ENCODE measurements at places on chromosomes 2 and 18. TPM values are rescaled to one million over a fixed set of nuclear protein-coding genes. Genes with fewer than 3 reads are reported as not detected.

Gene FBLN7
- 5.4 TPM for total RNA-seq

DNA sequence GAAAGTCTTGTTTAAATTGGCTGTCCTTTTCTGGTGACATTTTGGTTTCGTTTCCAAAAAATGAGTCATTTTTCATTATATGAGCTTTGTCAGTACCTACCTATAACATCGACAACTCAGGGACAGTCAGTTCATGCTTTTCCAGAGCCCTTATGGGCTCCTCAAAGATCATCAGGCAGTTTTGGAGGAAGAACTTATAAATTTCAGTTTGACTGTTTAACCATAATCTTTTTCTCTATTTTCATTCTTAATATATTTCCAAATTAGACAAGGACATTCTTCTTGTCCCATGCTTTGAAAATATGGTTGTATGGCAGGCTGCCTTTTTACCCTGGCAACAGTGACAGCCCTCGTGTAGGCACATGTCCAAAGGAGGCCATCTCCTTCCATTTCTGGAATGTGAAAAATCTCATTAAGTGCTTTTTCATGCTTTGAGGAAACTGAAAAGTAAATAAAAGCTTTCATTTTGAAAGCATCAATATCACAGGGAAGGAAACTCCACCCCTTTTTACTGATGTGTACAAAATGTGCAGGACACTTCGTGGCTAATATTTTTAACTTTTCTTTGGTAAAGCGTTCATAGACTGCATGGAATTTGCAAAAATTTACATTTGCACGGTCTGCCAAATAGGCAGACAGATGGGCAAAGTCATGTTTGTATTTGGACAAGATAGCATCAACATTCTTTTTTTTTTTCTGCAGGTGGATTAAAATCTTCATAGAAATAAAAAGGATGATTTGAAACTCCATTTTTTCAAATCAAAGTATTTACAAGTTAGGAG lies 7.2 kb upstream of the PROC start:
- DNase-seq: no peak

GRCh38 chr2:187976986-187977333 lies 314.7 kb upstream of the GULP1 start:
- no peak for DNase-seq

Gene HMSD
- not detected for total RNA-seq

GRCh38 chr2:172928756-172929155 lies 146.9 kb upstream of the MAP3K20 start:
- DNase-seq: no peak

Gene BABAM2
- 17.3 TPM for total RNA-seq

GRCh38 chr18:40058811-40059570 lies 1896.0 kb upstream of the PIK3C3 start:
- no peak for DNase-seq

Gene RGPD3
- 0.16 TPM for total RNA-seq

DNA sequence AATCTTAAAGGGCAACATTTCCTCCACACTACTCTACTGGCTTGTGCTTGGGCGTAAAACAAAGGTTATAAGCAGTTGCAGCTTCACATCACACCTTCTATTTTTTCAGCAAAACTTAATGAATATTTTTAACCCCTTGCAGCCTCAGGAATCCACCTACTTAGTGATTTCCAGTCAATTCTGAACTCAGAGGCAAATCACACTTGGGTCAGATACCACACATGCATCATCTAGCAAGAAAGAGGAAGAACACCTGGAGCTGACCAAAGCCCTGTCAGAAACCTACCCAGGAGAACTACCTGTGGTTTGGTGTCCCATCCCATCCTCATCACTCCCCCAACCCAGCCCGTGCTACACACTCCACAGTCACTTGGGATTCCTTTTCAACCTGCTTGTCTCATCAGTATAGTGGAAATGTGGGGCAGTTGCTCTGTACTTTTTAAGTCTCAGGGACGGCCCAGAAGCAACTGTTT lies 25.5 kb downstream of the PIAS2 start:
- no peak for DNase-seq

DNA sequence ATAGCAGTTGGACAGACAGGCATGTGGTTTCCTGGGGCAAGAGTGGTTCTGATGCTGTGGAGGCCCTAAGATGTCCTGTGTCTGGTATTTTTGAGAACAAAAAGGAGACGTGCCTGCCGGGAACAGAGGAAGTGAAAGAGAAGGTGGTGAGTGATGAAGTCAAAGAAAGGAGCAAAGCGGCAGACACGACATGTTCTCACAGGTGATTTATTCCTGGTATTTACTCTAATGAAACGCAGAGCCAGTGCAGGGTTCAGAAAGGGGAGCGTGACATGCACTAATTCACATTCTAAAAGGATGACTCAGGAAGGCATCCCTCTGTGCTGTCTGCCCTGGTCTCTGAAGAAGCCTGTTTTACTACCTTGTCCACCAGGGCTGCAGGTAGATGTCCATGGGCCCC lies 211.0 kb downstream of the KCNE4 start:
- DNase-seq: no peak

Gene RAD51AP2
- not detected for total RNA-seq

Gene EVA1A
- total RNA-seq: 65.8 TPM

DNA sequence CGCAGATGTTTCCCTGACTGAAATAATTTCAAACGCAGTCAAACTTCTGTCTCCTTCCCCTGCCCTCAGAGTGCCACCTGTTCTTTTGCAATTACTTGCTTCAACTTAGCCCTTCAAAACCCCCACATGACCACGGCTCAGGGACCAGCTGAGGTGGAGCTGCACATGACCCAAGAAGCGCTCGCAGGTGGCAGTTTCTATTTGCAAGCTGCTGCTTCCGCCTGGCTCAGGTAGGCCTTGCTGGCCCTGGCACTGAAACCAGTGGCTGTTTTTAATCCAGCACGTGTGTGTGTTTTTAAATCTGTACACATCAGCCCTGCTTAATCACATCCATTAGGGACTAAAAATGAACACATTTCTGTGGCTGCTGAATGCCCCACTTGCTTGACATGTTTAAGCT lies 95.3 kb downstream of the CCDC93 start:
- DNase-seq: no peak

Gene CASP10
- total RNA-seq: 4.2 TPM

DNA sequence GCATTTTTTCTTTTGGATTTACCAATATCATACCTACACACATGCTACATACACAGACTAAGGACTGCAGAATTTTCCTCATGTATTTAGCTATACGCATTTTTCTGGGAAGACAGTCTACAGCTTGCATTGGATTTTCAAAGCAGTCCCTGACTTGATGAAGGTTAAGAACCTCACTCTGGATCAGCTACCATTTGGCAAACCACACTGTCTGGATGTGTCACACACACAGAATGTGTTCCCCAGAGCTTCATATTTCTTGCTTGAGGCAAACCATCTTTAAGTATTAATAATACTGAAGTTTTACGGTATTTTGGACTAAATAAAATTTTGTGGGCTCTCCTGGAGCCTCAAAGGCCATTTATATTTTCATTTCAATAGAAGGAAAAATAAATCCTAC lies 102.3 kb downstream of the TCF4 start:
- DNase-seq: no peak

- DNase-seq: no peak
Measured at GRCh38 chr2:229627728-229628127, 86.6 kb downstream of the DNER start.

Gene SLC4A3
- total RNA-seq: not detected
